ENCODE measurements at places on chromosomes 4 and X. TPM values are rescaled to one million over a fixed set of nuclear protein-coding genes. Genes with fewer than 3 reads are reported as not detected.

CACNA1F gene
- 0.11 TPM for total RNA-seq

CXCL3 gene
- total RNA-seq, result not detected

MAPK10 gene
- total RNA-seq, result 2.6 TPM

MAGEA9B gene
- total RNA-seq, result not detected

F9 gene
- total RNA-seq, result not detected

SMIM43 gene
- total RNA-seq, result not detected

SSX3 gene
- total RNA-seq, result not detected

PHKA2 gene
- total RNA-seq, result 28.7 TPM

GRCh38 chr4:16212138-16212782 lies 14.0 kb downstream of the TAPT1 start:
- no peaks in the 10 kb centered on the region for H3K27me3 ChIP-seq
- H3K4me1 ChIP-seq, result peaks cover 7% of the 10 kb centered on the region
- no peak for DNase-seq
- H3K27ac ChIP-seq, result no peak overlapping the region

- H3K27me3 ChIP-seq, result no peaks in the 10 kb centered on the region
- peak; percentile 75 for DNase-seq
- peak within 1 kb of the TSS; percentile 53 for H3K4me3 ChIP-seq
- no peaks in the 10 kb centered on the region for H3K36me3 ChIP-seq
Measured at GRCh38 chrX:134990801-134991481, at the start of gene SMIM10. Gene SMIM10 (plus strand): TSS chrX:134990991. CDS start chrX:134991096, 105 bp downstream.

GRCh38 chr4:171891038-171891437 lies 77.8 kb downstream of the GALNTL6 start:
- H3K4me1 ChIP-seq, result no peaks in the 10 kb centered on the region
- H3K27ac ChIP-seq, result no peak overlapping the region
- H3K27me3 ChIP-seq, result no peaks in the 10 kb centered on the region
- no peak overlapping the region for H3K4me3 ChIP-seq
- H3K36me3 ChIP-seq, result no peaks in the 10 kb centered on the region

- H3K36me3 ChIP-seq, result no peaks in the 10 kb centered on the region
- no peak for DNase-seq
- H3K27me3 ChIP-seq, result no peaks in the 10 kb centered on the region
- no peak overlapping the region for H3K27ac ChIP-seq
- no peaks in the 10 kb centered on the region for H3K4me1 ChIP-seq
- H3K4me3 ChIP-seq, result no peak overlapping the region
Measured at GRCh38 chr4:169800541-169800940, 42.8 kb upstream of the HPF1 start.

DNA sequence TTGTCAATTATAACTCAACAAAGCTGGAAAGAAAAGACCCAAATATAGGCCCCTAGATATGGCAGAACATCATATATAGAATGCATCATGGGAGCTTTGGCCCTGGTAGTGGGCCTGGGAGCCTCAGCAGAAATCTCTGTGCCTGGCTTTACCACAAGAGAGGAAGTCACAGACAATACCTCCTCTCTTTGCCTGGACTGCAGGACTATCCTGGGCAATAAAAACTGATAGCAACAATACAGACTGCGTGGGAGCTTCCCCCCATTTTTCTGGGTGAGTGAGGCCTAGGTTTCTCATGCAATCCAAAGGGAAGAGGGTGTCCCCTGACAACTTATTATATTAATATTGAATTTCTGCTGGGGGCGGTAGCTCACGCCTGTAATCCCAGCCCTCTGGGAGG lies 64.0 kb upstream of the NFKB1 start:
- DNase-seq, result no peak
- no peak overlapping the region for H3K4me3 ChIP-seq
- H3K27me3 ChIP-seq, result no peaks in the 10 kb centered on the region
- no peak overlapping the region for H3K27ac ChIP-seq
- no peaks in the 10 kb centered on the region for H3K4me1 ChIP-seq

DNA sequence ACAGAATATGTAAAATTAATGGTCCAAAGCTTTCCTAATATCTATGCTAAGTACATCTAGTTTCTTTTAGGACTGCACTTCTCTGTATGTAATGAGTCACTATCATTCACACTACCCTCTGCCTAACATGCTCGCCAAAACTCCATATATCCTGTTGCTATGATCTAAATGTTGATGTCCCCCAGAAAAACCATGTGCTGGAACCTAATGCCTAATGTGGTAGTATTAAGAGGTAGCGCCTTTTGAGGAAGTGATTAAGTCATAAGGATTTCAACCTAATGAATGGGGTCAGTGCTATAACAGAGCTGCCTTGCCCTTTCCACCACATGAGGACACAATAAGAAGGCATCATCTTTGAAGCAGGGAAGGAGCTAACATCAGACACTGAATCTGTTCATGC lies 34.9 kb upstream of the NFKB1 start:
- DNase-seq, result no peak
- no peak overlapping the region for H3K4me3 ChIP-seq
- H3K4me1 ChIP-seq, result no peaks in the 10 kb centered on the region

DNA sequence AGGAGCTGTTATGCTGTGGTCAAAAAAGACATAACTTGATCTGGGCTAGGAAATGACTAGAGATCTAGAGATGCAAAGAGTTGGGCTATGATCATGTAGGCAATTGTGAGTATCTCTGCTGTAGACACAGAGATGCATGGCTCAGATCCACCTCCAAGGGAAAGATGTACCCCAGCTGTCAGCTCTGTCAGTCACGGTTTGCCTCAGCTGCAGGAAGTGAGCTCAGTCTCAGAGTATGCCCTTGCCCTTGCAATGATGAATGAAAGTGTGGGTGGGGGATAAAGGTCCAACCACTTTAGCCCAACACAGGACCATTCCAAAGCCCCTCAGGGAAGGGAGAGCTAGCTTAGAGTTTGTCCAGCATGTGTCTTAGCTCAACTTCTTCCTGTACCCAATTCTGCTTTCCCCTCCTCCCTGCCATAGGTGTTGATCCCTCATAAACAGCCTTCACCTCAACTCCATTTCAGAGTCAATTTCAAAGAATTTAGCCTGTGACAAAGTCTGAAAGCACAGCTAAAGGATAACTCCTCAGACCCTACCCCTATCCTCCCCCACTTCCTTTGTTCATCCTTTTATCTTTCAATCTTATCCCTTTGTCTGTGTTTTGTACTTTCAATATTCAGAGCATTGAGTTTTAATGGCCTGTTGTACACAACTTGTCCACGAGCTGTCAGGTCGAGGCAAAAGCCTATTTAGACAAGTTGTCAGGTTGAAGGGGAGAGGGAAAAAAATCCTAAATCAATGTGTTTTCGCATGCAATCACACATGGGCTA lies 90.6 kb downstream of the MID1IP1 start:
- H3K4me1 ChIP-seq, result no peaks in the 10 kb centered on the region
- no peaks in the 10 kb centered on the region for H3K36me3 ChIP-seq
- H3K27me3 ChIP-seq, result no peaks in the 10 kb centered on the region
- no peak overlapping the region for H3K27ac ChIP-seq
- DNase-seq, result no peak

GRCh38 chr4:139050446-139050845 lies 34.9 kb downstream of the NOCT start:
- peaks cover 14% of the 10 kb centered on the region for H3K36me3 ChIP-seq
- H3K27ac ChIP-seq, result no peak overlapping the region
- H3K4me1 ChIP-seq, result no peaks in the 10 kb centered on the region
- H3K27me3 ChIP-seq, result no peaks in the 10 kb centered on the region

DNA sequence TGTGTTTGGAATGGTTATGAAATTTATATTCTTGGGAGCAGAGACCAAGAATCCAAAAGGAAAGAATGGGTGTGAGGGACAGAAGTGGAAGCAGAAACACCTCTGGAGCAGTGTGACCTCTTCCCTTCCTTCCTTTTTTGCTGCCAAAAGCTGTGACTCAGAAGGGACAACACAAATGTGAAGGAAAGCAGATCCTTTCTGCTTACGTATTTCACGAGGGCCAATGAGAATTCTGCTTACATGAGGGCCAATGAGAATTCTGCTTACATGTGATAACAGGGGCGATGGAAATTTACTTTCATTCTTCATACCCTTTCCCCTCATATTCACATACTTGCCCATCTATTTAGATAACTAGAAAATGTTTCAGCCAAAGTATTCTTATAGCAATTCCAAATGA lies 404.6 kb downstream of the PRDM5 start:
- H3K4me1 ChIP-seq, result no peaks in the 10 kb centered on the region
- H3K27me3 ChIP-seq, result no peaks in the 10 kb centered on the region
- no peak overlapping the region for H3K27ac ChIP-seq
- DNase-seq, result peak; percentile 58
- H3K4me3 ChIP-seq, result no peak overlapping the region

DNA sequence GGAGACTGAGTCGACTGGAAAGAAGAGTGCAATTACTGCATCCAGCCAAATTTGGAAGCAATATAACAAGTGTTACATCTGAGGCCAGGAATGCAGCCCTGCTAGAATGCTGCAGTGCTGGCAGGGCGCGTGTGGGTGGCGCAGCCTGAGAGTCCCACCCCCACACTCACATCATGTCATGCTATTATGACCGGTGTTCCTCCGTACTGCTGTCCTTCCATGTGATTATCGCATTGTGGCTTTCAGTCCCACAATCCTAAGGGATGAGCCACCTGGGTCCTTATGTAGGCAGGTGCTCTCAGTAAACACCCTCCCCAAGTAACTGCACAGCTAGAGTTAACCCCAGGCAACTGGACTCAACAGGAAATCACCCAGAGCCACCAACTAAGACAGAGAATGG lies 122.6 kb upstream of the CPEB2 start:
- no peak overlapping the region for H3K4me3 ChIP-seq
- H3K4me1 ChIP-seq, result no peaks in the 10 kb centered on the region
- DNase-seq, result no peak
- no peaks in the 10 kb centered on the region for H3K27me3 ChIP-seq
- H3K36me3 ChIP-seq, result no peaks in the 10 kb centered on the region

- H3K27me3 ChIP-seq, result no peaks in the 10 kb centered on the region
- DNase-seq, result no peak
- H3K27ac ChIP-seq, result no peak overlapping the region
- H3K4me1 ChIP-seq, result no peaks in the 10 kb centered on the region
- H3K36me3 ChIP-seq, result no peaks in the 10 kb centered on the region
Measured at GRCh38 chrX:109448282-109448938, 33.5 kb downstream of the GUCY2F start.

DNA sequence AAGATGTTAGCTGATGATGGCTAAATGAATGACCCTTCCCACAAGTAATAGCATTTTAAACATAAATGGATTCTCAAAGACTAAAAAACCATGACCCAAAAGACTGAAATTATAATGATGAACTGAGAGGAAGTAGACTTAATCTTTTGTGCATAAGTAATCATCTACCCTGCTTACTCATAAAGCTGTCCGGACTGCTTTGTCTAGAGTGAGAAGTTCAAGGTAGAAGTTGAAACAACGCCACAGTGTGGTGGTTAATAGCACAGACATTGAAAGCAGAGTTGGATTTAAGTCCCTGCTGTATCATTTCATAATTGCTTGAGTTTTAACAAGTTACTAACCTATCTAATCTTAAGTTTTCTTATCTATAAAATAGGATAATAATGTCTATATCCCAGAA lies 346.6 kb downstream of the CENPC start:
- no peak overlapping the region for H3K4me3 ChIP-seq
- H3K4me1 ChIP-seq, result no peaks in the 10 kb centered on the region
- H3K27ac ChIP-seq, result no peak overlapping the region
- H3K27me3 ChIP-seq, result no peaks in the 10 kb centered on the region

- H3K36me3 ChIP-seq, result no peaks in the 10 kb centered on the region
- no peak overlapping the region for H3K4me3 ChIP-seq
- H3K27me3 ChIP-seq, result no peaks in the 10 kb centered on the region
- no peak overlapping the region for H3K27ac ChIP-seq
- no peaks in the 10 kb centered on the region for H3K4me1 ChIP-seq
Measured at GRCh38 chrX:138745196-138745595, 33.7 kb upstream of the FGF13 start.

- no peak overlapping the region for H3K27ac ChIP-seq
- no peak overlapping the region for H3K4me3 ChIP-seq
- no peaks in the 10 kb centered on the region for H3K36me3 ChIP-seq
- H3K4me1 ChIP-seq, result no peaks in the 10 kb centered on the region
- no peaks in the 10 kb centered on the region for H3K27me3 ChIP-seq
Measured at GRCh38 chr4:133270021-133270570, 121.0 kb downstream of the PCDH10 start.

DNA sequence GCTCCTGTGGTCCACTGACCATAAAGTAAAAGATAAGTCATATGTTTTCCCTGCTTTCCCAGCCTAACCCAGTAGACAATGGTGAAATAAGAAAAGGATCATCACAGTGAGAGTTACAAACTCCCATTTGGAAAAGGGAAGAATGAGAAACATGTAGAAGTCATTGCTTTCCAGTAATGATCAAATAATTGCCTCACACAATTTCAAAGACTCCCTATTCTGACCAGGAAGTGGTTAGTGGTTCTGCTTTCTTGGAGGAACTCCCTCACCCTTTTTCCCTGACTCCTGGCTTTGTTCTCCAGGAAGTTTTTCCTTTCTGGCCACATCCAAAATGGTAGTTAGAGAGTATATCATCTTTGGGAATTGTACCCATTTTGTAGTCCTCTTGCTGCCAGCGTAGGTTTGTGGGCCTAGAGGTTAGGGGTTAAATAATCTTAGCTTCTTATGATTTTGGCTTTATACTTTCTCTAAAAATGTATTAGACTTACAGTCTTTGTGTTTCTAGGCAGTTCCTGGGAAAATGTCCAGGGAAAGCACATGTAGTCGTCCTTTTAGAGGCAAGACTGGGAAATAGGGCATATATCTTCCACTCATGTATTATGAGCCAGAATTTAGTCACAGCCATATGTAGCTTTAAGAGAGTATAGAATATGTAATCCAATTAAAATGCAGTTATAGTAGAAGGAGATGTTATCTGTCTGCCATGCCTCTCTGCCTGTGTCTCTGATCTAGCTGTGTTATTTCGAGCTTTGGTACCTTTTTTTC lies 10.5 kb downstream of the VAMP7 start:
- no peak overlapping the region for H3K4me3 ChIP-seq
- DNase-seq, result no peak
- H3K27ac ChIP-seq, result no peak overlapping the region
- no peaks in the 10 kb centered on the region for H3K36me3 ChIP-seq

GRCh38 chrX:13235930-13236329 lies 83.9 kb downstream of the ATXN3L start:
- H3K27ac ChIP-seq, result no peak overlapping the region
- no peak overlapping the region for H3K4me3 ChIP-seq
- no peak for DNase-seq
- no peaks in the 10 kb centered on the region for H3K36me3 ChIP-seq
- no peaks in the 10 kb centered on the region for H3K4me1 ChIP-seq

DNA sequence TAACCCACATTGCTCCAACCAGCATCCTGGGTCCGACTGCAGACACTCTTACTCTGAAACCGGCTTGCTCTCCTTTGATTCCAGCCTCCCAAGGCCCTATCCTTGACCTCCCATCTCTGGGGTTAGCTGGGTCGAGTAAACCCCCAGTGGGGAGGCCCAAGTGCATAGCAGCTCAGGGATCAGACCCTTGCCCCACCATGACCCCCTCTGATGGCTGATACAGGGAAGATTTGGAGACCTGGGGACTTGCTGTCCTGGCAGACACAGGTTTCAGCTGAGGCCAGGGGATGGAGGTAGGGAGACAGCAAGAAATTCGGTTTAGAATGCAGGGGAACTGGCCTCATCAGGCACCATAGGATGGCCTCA lies 23.6 kb upstream of the CDKL5 start:
- no peak overlapping the region for H3K27ac ChIP-seq
- no peaks in the 10 kb centered on the region for H3K27me3 ChIP-seq
- no peaks in the 10 kb centered on the region for H3K36me3 ChIP-seq

- H3K4me3 ChIP-seq, result no peak overlapping the region
- no peaks in the 10 kb centered on the region for H3K36me3 ChIP-seq
- no peak for DNase-seq
- H3K27ac ChIP-seq, result no peak overlapping the region
- no peaks in the 10 kb centered on the region for H3K4me1 ChIP-seq
Measured at GRCh38 chr4:40788331-40788730, 38.6 kb downstream of the NSUN7 start.

GRCh38 chrX:108001218-108001814 lies 19.1 kb upstream of the TEX13B start:
- no peaks in the 10 kb centered on the region for H3K36me3 ChIP-seq
- H3K4me1 ChIP-seq, result no peaks in the 10 kb centered on the region
- H3K4me3 ChIP-seq, result no peak overlapping the region
- no peak overlapping the region for H3K27ac ChIP-seq
